ENCODE measurements at places on chromosomes 7 and 10.

DNA sequence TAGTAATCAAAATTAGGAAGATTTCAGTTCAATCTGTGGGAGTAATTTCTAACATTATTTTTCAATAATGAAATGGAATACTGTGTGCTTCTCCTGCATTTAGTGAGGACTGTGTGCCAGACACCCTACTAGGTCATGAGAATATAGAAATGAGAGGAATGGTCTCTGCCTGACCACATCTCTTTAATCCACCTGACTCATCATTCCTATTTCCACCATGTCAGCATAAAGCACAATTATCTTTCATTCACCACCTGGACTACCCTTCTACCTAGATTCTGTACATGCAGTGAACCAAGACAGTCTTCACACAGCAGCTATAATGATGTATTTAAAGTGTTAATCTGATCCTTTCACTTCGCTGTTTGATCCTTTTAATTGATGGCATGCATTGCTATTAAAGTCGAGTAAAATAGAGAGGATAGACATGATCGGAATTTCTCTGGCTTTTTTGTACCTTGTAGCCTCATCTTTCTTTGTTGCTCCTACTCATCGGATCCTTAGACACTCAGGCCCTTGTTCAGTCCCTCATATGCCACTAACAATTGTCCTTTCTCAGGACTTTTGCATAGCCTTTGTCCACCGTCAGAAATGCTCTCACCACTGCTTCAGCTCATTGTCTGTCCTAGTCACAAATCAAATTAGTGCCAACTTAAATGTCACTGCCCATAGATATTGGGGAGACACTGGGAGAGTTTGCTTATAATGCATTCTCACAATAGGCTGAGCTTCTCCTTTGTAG is 1037.1 kb downstream of the REEP3 start:
- DNase-seq, result no peak

GRCh38 chr10:72001033-72001395 is 36.8 kb downstream of the CHST3 start:
- DNase-seq, result peak; percentile 35

DNA sequence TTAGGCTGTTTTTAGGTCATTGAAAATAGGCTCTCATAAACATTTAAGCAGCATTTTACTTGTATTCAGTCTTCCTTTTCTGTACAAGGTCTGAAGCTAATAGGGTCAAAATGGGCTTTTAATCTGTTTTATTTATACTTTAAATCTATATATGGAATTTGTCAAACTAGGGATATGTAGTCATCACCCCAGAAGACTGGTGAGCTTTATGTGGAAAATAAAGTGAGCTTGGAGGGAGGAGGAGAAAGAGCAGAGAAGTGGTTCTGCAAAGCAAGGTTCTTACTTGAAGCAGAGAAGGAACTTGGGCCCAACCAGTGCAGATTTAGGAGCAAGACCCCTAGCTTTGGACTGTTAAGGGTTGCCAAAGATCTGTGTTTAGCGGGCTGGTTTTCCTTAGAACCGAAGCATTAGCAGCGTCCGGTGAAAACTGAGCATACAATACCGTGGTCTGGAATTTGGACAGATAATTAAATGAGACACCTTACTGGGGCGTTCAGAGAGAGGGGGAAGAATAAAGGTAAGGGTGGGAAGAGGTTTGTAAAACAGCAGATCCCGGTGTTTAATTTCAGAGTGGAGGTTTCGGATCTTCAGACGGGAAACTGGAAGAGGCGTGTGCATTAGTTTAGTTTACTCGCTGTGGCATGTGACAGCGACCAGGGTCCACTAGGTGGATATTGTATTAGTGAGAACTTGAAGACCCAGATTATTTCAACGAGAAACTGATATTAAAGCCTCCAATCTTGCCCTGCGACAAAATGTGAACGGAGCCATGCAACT is 2.4 kb downstream of the BAMBI start:
- DNase-seq, result no peak

GRCh38 chr10:34995925-34996324 is 94.2 kb downstream of the CUL2 start:
- no peak for DNase-seq

DNA sequence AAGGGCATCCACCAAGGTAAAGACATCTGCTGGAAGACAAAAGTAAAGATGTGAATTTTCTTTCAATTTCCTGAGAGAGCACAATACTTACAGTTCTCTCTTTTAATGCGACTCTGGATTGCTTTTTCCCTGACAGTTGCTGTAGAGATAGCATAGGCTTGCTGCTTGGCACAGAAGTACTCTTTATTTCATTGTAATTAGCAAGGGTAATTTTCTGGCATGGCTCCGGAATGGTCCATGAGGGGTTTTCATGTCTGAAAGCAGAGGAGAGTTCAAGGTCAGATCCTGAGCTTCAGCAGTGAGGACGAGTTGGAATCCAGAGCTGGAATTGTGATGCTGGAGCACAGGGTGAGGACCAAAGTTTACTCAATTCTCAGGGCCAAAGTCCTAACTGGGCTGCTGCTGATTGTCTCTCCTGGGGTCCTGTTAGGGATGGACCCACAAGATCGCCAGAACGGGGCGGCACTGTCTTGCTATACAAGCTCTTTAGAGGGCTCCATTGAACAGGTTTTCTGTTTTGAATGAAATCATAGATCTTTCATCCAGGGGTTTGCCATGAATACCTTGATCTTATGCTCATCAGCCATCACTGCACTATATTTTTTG is 190.0 kb upstream of the MKI67 start:
- no peak for DNase-seq

DNA sequence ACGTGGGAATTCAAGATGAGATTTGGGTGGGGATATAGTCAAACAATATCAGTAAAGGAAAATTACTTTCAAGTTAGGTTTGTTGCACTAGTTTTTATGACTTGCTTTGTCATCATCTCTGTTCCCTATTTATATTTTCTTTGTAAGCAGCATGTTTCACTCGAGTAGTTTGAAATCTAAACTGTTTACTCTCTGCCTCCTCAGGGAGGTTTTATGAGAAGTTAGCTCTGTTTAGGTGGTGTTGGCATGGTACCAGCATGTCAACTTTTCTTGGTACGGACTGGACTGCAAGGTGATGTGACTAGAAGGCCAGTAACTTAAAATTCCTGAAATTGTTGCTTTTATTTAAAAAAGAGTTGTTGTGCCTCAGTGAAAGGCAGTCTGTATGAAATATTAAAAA is 59.2 kb upstream of the MTPN start:
- DNase-seq, result no peak

GRCh38 chr10:21090609-21091082 is 193.5 kb upstream of the NEBL start:
- DNase-seq, result no peak

GRCh38 chr7:123201901-123202300 is 2.1 kb upstream of the SLC13A1 start:
- DNase-seq, result no peak

DNA sequence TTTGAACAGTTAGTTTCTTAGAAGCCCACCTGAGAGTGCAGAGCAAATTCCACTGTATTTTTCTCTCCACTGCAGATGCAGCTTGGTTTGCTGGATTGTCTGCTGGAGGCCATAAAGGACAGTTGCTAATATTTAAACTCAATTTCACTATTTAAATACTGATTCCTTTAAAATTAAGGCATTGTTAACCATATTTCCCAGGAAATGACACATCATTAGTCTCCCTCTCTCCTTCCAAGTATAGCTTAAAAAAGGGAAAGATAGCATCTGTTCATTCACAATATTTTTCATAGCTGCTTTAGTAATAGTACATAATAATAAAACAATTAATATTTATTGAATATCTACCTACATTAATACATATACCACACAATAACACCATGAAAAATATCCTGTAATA is 252.9 kb downstream of the HGF start:
- DNase-seq, result no peak

DNA sequence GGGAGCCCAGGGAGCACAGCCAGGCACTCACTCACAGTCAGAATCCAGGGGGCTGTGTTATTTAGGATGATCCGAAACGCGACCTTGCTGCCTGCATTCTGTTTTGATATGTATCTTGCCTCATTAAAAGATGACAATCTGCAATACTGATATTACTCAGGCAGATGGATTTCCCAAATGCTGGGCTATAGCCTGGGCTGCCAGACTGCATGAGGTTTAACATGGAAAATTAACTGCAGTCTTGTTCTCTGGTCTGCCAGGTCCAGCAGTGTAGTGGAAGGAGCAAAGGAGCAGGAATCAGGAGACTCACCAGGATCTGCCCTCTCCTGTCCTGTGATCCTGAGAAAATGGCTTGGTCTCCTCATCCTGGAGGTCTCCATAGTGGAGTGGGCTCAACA is 258.1 kb downstream of the PAXIP1 start:
- DNase-seq, result no peak

DNA sequence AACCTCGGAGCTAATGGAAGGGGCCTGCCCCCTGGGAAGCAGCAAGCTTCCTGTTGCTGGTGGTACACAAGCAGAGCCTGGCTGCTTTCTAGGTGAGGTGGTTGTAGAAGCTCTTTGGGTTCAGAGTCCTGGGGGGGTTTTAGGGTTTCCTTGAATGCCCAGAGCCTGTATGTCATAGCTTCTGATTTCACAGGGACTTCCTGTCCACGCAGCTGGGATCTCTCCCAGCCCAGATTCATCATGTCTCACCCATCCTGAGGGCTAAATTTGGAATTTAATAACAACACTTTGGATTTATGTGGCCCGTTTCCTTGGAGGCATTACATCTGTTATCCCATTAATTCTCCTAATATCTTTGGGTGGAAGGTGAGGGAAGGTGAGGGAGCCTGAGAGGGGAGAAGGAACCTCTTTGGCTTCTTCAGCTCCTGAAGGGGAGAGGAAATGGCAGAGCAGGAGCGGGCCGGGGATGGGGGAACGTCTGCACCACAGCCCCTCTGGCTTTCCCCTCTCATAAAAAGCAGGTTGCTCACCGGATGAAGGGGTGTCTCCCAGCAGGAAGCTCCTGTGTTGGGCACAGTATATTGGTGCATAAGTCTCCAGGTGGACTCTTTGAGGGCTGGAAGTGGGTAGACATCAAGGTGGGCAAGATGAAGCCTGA is 19.7 kb downstream of the RPS24 start:
- peak; percentile 83 for DNase-seq

DNA sequence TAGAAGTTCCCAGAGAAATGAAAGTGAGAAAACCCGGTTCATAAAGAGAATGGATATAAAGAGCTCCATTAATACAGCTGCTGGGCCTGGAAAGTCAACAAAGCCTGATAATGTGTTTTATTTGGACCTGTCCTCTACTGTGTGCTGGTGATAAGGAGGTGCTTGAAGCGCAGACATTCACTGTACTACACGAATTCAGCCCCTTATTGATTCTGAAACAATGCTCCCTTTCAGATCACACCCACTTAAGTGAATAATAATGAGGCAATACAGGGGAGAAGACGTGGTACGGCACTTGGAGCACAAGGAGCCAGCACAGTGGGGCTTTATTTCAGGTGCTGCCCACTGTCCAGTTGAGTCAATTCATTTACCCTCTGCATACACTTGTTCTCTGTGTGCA is 260.8 kb downstream of the FGFR2 start:
- no peak for DNase-seq

- no peak for DNase-seq
Measured at GRCh38 chr7:33517191-33517590, 387.8 kb downstream of the BBS9 start.

DNA sequence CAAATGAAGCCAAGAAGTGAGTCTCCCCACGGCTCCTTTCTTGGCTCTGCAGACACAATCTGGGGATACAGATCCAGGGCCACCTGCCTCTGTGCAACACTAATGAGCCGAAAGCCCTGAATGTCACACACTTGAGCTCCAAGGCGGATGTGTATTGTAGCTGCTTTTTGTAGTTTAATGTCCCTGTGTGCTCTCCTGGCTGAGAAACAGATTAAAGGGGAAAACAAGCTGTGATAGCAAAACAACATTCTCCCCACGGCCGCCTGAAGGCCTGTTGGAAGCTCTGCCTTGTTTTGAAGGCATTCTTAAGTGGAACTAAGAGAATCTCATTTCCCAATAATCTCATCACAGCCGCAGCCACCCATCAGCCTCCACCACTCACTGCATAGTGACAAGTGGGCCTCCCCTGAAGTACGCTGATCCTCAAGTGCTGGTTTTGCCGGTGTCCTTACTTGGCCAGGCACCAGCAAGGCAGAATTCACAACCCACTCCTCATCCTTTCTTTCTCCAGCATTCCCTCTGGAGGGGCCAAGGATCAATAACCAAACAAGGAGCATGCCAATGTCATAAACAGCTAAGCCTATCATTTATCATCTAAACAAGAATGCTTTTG is 44.4 kb upstream of the AMPH start:
- DNase-seq, result no peak

GRCh38 chr10:58826694-58827093 is 314.0 kb downstream of the BICC1 start:
- no peak for DNase-seq

DNA sequence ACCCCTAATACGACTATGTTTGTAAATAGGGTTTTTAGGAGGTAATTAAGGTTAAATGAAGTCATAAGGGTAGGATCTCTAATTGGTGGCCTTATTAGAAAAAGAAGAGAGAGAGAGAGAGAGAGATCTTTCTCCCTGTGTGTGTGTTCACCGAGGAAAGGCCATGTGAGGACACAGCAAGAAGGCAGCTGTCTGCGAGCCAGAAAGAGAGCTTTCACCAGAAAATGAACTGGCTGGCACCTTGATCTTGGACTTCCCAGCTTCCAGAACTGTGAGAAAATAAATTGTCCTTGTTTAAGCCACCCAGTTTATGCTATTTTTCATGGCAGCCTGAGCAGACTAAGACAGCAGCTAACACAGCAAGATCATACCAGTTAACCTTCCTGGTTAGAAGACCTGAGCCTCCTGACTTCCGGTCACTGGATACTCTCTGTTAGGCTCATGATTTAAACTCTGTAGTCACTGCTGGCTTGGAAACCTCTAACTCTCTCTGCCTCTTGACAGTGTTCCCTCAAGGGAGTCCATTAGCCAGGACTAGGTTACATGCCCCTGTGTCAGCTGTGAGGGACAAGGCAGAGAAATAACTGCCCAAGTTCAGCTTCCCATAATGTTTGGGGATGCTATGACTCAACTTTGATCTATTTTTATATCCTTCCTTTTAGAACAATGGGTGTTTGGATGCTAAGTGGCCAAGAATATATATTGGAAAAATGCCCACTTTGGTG is 102.3 kb downstream of the DYNC1I1 start:
- DNase-seq, result no peak

DNA sequence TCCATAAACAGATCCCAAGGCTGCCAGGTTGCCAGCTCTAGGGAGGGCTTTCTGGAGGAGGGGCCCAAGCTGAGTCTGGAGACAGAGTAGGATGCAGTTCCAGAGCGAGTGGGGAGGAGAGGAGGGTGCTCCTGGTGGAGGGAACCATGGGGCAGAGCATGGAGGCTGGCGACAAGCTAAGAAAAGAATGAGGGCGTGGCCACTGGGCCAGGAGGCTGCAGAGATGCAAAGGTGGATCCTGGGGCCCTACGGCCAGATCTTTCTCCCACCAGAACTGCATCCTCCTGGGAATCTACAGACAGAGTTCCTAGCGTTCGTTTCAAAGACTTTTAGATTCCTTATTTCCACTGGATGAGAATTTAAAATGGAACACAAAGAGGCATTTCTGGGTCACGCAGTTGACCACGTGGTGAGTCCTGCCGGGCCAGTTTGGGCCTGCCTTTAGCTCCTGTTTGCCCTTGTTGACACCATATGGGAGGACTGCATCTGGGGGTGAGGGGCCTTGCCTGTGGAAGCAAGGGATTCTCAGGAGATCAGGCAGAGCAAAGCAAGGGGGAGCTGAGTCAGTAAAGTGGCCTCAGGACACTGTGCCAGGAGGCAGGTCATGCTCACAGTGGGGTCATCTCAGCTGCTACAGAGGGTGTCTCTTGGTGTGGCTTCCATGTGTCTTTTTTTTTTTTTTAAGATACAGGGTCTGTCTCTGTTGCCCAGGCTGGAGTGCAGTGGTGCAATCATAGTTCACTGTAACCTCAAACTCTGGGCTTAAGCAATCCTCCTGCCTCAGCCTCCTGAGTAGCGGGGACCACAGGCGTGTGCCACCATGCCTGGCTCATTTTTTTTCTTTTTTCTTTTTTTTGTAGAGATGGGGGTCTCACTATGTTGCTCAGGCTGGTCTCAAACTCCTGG is 137.8 kb downstream of the SH3PXD2A start:
- no peak for DNase-seq
